NCI-H524 (cell line): ENCODE measurements at places on chromosomes 7 and 10.
A peak's percentile ranks its signal among the peaks of the same experiment; 100 is the strongest.

DNA sequence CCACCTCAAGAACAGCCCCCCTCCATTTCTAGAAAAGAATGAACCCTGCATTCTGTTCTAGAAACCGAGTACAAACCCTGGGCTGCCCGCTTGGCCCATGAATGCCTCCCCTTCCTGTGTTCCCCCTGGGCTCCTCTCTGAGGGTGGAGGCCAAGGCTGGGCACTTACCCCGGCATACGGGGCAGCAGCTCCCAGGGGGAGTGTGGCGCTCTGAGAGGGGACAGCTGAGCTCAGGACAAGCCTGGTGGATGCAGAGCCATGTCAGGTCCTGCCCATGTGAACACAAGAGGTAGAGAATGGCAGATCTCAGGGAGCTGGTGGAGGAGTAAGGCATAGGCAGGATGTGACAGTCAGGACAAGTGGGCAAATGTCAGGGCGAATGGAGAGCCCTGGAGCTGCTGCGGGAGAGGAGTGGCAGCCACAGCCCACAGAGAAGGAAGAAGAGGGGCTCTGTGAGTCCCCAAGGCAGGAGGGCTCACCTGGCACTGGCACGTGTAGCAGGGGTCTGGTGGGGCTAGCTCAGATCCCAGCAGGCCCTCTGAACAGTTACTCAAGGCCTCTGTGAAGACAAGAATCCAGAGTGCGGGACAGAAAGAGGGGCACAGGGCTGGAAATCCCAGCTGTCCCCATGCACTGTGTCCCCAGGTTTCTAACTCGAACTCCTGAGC, 18.9 kb downstream of the ATP6V1F start:
- no peak for DNase-seq

- no peak for DNase-seq
Measured at GRCh38 chr10:49318755-49319154, 19.8 kb downstream of the C10orf71 start.

GRCh38 chr7:16711730-16712129, 41.8 kb upstream of the TSPAN13 start:
- no peak for DNase-seq

- peak; percentile 7 for DNase-seq
Measured at GRCh38 chr10:110368556-110368955, 63.8 kb upstream of the SMNDC1 start.

DNA sequence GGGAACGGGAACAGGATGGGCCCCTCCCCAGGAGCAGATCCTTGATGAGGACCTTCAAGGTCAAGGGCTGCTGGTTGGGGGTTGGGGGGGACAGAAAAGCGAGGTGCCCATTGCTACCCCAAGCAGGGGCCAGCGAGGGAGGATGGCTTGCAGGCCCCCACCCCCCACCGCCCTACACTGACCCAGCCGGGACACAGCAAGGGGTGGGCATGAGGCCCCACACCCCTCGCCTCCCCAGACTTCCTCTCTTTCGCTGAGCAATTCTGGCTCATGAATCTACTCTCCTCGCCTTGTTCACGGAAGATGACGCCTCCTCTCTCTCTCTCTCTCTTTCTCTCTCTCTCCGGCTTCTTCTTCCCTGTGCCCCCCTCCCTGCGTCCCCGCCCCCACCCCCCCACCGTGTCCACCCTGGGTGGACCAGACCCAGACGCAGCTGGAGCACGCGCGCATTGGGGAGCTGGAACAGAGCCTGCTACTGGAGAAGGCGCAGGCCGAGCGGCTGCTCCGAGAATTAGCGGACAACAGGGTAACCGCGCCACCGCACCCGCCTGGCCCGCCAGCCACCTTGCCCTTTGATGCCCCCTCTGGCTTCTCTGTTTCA, 81.1 kb upstream of the GTF2IRD1 start:
- DNase-seq: no peak

- DNase-seq: no peak
Measured at GRCh38 chr7:122132341-122132740, 11.7 kb downstream of the AASS start.

GRCh38 chr10:12902135-12902572, 99.4 kb downstream of the CCDC3 start:
- DNase-seq: peak; percentile 3

DNA sequence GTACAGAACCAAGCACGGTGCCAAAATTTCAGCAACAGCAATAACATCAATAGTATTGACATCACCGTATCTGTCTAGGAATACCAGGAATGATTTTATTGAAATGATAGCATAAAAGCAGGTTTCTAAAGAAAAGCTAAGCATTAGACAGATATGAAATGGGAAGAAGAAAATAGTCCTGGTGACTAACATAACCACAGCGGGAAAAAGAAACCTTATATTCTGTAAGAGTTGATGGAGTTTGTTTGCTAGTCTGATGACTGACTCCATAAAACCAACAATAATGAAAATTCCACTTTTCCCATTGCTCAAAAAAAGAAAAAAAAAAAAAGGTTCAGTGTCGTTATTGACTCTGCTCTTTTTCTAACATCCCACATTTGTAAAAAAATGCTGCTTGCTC, 668.3 kb downstream of the IPMK start:
- no peak for DNase-seq

DNA sequence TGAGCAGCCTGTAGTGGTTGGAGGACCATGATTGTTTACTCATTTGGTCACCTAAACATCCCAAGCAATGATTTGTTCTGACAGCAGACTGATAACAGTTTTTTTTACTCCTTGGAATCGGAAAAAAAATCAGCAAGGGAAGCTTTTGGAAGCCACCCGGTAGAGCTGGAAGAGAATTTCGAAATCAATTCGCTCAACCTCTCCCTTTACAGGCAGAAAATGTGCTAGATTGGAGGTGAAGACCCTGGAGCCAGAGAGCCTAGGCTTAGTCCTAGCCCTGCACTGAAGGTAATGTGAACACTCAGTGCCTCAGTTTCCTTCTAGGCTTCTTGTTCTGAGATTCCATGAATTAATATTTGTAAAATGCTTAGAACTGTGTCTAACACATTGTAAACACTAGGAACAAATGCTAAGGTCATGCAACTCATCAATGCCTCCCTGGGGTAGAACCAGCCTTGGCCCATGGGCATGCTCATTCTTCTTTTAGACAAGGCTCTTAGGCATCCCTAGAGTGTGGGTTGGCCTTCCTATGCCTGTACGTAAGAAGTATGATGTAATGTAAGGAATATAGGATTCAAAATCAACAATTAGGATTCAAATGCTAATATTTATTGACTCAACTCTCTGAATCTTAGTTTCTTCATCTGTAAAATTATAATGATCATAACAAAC, 52.7 kb downstream of the MET start:
- no peak for DNase-seq

DNA sequence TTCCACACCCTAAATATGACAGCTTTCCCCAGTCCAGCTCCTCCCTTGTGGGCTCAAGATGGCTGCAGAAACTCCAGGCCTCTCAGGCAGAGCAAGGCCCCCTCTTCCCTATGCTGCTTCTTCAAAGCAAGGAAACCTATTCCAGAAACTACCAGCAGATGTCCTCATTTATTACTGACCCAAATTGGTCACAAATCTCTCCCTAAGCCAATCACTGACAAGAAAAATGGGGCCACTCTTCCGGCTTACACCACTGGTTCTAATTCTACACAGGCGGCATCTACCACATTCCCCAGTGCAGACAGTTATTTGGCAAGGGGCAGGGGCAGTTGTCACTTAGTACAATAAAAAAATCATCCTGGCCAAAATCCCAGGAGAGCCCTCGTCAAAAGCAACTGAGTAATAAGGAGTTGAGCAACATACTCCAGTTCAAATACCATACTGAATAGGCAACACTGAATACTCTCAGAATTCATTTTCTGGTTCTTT, 150.4 kb downstream of the SFMBT2 start:
- peak; percentile 1 for DNase-seq

DNA sequence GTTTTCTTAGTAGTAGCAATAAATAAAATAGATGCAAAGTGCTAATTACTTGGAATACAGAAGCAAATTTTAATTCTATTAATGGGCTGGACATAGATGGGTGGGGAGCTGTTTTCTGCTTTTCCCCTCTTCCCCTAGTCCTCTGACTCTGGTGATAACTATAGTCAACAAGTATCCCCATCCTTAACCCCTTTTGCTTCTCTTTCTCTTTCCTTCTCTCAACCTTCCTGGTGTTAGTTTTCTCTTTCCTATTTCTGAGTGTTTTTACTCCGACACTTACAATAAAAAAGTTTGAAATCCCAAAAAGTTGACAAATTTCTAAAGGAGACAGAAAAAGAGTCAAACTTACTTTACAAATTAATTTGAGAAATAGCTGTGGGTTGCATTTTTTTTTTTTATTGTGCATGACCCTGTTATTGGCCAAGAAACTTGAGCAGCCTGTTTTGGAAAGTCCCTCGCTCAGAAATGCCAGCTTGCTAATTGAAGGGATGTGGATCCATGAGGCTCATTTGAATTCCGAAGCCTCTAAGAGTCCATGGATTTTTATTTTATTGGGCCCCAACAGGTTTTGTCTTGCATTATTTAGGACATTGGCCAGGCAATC, 2.4 kb downstream of the FAS start:
- no peak for DNase-seq

- DNase-seq: no peak
Measured at GRCh38 chr10:26432938-26433337, 5.2 kb upstream of the APBB1IP start.

- no peak for DNase-seq
Measured at GRCh38 chr7:106010331-106010730, 47.3 kb downstream of the CDHR3 start.

- DNase-seq: no peak
Measured at GRCh38 chr7:88566162-88566729, 193.3 kb upstream of the ZNF804B start.

DNA sequence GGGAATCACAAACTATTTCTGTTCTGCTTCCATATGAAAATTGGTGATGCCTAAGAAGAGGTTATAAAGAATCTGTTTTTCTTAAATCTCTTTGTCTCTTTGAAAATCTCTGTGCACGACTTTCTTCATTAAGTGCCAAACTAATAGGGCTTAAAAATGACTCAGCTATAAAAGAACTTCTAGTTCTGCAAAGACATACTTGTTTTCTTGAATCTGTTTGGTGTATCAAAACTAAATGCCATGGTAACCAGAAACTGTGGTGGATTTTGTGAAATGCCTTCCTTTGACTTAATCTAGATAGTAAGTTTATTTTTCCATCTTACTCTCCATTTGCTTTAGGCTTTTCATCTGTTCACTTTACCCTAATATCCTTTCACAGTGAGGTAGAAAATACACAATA, 417.8 kb downstream of the PARD3 start:
- DNase-seq: no peak

DNA sequence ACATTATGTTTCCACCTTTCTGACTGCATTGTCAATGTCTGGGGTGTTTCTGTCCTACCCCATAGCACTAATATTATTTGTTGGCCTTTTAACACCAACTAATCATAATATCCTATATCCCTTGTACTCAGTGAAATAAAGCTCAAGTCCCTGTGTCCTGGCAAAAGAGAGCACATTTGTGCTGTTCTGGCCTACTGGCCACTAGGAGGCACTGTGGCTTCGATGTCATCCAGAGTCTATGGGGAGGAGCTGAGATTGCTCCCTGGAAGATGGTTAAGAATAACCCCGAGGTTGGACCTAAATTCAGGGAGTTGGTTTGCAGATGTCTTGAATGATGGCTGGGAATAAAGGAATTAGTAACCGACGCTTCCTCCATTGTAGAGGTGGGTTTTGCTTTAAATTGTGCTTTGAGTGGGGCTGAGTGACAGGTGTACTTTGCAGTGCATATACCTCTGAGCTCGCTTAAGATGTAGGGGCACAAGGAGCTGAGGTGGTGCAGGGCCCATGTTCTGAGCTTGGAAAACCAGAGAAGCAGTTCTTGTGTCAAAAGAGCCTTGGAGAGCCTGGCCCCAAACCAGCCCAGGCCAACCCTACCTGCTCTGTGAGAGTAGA, 191.2 kb upstream of the PRSS1 start:
- DNase-seq: peak; percentile 35

DNA sequence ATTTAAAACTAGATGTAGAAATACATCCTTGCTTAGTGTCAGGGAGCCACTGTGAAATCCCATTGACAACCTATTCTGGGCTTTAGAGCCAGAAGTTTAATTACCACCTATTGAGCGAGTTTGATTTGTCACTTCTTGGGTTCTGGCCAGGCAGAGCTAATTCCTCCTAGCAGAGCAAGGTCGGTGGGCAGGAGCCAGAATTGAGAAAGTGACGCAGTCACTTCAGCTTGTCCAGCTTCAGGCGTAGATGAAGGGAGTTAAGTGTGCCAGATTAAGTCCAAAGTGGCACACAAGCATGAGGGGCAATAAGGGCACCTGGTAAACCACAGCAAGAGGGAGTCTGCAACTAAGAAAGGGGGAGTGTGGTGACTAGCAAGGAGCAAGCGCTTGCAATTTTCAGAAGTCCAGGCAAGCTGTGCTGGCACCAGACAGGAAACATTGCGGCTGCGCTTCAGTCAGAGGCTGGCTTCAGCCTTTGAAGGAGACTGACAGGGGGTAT, 119.4 kb downstream of the ST7 start:
- DNase-seq: peak; percentile 68

DNA sequence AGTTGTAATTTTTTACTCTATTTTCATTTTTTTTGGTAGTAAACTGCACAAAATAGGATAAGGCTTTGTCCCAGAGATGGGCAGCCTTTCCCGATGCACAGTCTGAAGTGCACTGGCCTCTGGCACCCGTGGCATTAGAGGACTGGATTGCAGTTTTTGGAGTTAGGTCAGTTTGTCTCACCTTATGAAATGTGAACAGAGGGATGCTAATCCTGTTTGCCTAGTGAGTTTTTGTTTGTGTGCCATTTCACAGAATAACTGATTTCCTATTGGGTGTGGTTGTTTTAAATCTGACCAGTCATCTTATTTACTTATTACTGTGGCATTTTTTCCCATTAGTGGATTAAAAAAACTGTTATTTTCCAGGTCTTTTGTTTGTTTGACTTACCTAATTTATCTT, 109.5 kb upstream of the GATA3 start:
- DNase-seq: no peak

GRCh38 chr7:95511716-95512260, 26.0 kb downstream of the ASB4 start:
- peak; percentile 67 for DNase-seq

DNA sequence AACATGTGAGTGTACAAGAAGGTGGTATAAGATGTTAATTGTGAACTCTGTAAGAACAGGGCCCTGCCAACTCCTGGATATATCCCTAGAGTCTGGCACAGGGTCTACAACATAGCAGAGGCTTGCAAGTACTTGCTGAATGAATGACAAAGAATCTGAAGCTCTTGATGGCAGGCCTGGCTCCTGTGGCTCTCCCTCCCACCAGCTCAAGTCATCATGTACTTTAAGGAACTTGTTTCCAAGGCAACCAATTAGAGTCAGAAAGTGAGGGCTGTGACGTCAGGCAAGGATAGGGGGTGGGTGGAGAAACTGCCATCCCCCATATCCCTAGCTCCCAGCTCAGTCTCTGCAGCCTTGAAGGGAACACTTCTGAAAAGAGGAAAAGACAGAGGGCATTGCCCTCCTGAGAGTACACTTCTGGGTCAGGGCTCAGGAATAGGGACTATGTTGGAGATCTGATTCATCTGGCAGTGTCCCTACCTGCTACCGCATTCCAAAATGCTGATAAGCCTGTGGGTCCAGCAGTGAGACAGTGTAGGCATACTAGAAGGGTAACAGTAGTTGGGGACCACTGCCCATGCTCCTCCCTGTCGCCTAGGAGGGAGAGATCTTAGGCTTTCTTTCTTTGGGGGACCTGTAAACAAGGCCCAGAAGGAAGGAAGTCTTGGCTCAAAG, 34.6 kb upstream of the BTRC start:
- no peak for DNase-seq
